ENCODE measurements at places on chromosomes 12 and 14. TPM values are rescaled to one million over a fixed set of nuclear protein-coding genes. Genes with fewer than 3 reads are reported as not detected.

GRCh38 chr12:47970843-47971242 lies 7.4 kb downstream of the TMEM106C start:
- DNase-seq = no peak

DNA sequence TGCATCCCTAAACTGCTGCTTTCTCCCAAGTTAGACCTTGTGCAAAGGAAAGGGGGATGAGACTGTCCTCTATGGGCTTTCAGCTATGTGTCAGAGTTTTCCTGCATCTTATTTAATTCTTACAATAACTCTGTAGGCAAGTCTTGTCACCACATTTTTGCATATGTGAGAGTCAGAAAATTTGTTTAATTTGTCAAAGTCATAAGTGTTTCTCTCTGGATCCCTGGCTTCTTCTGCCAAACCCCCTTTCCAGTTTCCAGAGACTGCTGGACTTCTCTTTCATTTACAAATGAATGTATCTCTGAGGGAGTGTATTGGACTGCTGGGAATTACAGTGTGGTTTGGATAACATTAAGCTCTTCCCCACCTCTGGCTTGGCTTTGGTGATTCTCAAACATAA lies 877.6 kb upstream of the SEL1L start:
- no peak for DNase-seq

GRCh38 chr14:81517798-81518398 lies 15.8 kb downstream of the SEL1L start:
- DNase-seq = peak; percentile 67

DNA sequence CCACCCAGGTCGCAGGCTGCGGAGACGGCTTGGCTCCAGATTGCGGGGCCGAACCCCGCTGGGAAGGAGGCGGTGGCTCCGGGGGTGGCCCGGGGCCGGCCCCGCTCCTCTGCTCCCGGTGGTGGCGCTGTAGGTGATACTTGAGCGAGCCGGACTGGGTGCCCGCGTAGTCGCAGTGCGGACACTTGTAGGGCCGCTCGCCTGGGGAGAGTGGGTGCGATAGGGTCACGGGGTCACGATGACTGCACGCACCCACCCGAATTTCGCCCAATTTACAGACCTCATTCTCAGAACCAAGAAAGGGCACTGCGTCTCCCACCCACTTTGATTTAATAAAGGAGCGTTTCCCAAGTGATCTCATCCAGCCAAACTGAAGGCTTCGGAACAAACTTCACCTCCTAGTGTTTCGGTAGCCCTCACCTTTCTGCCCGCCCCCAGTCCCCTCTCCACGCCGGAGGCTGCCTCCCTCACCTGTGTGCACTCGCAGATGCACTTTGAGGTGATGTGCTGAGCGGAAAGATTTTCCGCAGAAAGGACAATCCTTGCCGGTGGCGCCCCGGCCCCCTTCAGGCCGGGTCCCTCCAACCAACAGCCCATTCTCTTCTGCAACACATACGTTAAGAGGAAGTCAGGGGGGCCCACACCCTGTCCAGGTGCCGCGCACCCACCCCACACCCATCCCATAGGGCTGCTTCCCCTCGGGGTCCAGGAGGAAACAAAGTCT lies 7.4 kb downstream of the ZNF219 start:
- DNase-seq = no peak

DNA sequence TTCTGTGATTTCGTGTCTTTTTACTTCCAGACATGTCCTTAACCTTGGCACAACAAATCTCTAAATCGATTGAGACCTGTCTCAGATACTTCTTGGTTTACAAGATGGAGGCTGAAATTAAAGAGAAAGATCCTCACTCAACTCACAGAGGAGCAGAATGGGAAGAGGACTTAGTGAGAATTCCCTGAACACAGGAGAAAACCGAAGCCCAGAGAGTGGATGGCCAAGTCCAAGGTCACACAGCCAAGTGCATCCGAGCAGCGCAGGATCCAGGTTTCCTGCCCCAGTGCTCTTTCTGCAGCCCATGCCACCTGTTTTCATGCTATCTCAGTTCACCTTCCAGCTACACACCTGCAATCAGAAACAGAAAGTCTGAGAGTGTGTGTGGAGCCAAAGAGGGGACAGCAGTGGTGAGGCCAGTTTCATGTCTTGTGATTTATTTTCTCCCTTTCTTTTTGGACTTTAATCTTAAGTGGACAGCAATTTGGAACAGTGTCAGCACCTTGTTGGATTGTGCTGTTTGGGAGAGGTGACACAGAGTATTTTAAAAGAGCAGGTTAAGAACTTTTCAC lies 22.9 kb upstream of the TCL1B start:
- no peak for DNase-seq

The NIN gene
- 98.4 TPM for total RNA-seq

Measured in IMR-90 (cell line).